ENCODE measurements at places on chromosomes 2 and 18.

DNA sequence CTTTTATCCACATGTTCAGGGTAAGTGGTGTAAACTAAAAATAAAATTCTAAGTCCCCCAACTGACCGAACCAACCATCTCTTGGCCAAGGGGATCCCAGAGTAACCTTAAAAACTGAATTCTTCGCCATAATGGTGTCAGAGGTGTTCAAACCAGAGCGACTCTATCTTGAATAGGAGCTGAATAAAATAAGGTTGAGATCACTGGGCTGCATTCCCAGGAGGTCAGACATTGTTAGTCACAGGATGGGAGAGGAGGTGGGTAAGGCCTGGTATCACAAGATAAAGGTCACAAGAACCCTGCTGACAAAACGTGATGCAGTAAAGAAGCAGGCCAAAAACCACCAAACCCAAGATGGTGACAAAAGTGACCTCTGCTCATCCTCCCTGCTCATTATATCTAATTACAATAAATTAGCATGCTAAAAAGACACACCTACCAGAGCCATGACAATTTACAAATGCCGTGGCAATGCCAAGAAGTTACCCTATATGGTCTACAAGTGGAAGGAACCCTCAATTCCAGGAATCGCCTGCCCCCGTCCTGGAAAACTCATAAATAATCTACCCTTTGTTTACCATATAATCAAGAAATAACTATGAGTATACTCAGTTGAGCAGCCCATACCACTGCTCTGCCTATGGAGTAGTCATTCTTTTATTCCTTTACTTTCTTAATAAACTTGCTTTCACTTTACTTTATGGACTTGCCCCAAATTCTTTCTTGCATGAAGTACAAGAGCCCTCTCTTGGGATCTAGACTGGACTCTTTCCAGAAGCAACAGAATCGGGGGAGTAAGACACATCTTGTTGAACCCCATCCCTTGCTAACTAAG lies 302.4 kb downstream of the STK39 start:
- no peak for DNase-seq

DNA sequence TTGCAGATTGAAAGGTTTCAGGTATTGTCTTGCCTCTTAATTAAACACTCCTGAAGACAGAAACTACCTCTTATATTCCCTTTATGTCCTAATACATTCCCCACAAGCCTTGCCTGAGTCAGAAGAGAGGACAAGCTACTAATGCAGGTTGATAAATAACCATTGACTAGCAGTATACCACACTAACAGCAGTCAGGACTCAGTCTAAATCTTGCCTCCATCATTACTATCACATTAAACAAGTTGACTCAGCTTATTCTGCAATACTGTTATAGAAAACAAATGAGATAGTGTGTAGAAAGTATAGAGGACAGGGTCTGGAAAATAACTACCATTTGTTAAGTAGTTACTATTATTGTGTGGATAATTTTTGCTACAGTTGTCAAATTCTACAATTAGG lies 63.8 kb downstream of the TTC21B start:
- DNase-seq: no peak

- DNase-seq: no peak
Measured at GRCh38 chr2:232576995-232577394, 26.5 kb downstream of the EIF4E2 start.

DNA sequence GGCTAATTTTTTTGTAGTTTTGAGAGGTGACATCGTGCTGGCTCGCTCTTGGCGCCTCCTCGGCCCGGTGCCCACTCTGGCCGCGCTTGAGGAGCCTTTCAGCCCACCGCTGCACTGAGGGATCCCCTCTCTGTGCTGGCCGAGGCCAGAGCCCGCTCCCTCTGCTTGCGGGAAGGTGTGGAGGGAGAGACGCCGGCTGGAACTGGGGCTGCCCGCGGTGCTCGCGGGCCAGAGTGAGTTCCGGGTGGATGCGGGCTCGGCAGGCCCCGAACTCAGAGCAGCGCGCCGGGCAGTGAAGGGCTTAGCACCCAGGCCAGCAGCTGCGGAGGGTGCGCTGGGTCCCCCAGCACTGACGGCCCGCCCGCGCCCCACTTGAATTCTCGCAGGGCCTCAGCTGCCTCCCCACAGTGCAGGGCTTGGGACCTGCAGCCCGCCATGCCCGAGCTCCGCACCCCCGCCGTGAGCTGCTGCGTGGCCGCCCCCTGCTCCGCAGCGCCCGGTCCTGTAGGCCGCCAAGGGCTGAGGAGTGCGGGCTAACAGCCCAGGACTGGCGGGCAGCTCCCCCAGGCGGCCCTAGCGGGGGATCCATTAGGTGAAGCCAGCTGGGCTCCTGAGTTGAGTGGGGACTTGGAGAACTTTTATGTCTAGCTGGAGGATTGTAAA lies 113.2 kb upstream of the ZSWIM2 start:
- DNase-seq: no peak

DNA sequence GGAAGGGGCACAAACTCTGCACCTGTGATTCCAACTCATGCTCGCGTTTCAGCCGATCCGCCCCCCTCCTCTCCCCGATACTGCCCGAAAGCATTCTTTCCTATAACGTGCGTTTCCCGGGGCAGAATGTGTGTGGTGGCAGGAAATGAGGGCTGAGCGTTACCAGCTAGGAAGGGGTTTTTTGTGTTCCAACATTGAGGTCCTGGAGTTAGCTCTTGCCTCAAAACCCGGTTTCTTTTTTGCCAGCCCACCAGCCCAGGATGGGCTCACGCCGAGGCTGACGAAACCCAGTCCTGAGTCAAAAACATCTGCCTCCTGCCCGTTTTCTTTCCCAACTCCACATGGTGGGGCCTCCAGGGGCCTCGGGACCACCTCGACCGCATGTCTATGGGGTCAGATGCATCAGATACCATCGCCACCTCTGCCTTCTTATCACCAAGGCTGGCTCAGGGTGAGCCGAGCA lies 113.7 kb upstream of the COPS8 start:
- no peak for DNase-seq

- DNase-seq: no peak
Measured at GRCh38 chr2:231425291-231425810, 29.8 kb downstream of the B3GNT7 start.

- no peak for DNase-seq
Measured at GRCh38 chr2:86295066-86295465, 42.4 kb downstream of the REEP1 start.

DNA sequence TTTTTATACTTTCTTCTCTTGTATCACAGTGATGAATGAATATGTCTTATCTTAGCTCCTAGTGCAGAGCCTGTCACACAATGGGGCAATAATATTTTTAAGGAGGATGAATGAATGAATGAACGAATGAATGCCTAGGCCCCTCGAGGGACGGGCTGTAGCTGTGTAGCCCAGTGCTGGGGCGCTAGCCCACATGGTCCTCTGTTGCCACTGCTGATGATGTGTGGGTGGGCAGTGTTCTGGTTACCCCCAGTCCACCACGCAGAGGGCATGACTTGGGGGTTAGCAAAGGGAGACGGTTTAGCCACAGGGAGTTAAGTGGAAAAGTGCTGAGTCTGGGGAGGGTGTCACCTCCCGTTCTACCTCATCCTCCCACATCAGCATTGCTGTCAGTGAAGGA lies 134.2 kb downstream of the SMAD7 start:
- no peak for DNase-seq

GRCh38 chr2:200471324-200471848 lies 38.5 kb downstream of the KCTD18 start:
- DNase-seq: no peak

- no peak for DNase-seq
Measured at GRCh38 chr2:218020966-218021535, 18.3 kb upstream of the TNS1 start.

DNA sequence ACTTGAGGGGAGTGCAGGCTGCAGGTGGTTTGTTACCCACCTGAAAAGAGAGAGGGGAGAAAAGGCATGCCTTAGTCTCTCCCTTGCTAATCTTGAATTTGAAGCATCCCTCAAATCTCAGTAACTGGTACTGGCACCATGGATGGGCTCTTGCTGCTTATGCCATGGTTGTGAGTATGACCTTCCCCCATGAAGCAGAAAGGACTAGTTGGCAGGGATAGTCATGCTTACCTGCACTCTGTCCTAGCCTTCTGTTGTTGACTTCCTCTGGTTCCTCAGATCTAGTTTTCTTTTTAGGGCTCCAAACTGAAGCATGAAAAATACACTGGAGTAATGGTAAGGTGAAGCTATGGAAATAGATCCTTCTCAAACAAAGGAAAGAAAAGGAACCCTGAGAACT lies 191.2 kb downstream of the SPAG16 start:
- DNase-seq: no peak
